ENCODE measurements at places on chromosomes 6 and 20. TPM values are rescaled to one million over a fixed set of nuclear protein-coding genes. Genes with fewer than 3 reads are reported as not detected.

WASF1 gene
- 4.6 TPM for total RNA-seq

- peak; percentile 53 for DNase-seq
Measured at GRCh38 chr6:105301756-105302616, 100.9 kb downstream of the PREP start.

GRCh38 chr20:38304845-38305447 is 990 bp downstream of the BPI start:
- peak; percentile 73 for DNase-seq

- DNase-seq, result no peak
Measured at GRCh38 chr6:36622901-36623546, 28.9 kb downstream of the SRSF3 start.

DNA sequence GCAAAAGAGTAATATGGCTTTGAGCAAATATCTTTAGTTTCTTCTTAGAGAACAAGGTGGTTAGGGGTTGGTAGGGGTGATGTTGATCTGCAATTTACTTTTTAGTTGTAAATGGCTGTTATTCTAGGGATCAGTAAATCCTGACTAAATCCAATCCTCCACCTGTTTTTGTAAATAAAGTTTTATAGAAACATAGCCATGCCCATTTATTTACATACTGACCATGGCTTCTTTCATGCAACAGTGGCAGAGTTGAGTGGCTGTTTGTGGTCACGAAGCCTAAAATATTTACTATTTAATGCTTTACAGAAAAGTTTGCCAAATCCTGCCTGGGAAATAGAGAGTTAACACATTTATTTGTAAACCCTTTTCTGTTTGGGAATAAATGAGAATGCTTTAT is 14.7 kb downstream of the HIVEP1 start:
- no peak for DNase-seq

GRCh38 chr6:109821428-109821827 is 130.3 kb downstream of the FIG4 start:
- DNase-seq, result no peak

DNA sequence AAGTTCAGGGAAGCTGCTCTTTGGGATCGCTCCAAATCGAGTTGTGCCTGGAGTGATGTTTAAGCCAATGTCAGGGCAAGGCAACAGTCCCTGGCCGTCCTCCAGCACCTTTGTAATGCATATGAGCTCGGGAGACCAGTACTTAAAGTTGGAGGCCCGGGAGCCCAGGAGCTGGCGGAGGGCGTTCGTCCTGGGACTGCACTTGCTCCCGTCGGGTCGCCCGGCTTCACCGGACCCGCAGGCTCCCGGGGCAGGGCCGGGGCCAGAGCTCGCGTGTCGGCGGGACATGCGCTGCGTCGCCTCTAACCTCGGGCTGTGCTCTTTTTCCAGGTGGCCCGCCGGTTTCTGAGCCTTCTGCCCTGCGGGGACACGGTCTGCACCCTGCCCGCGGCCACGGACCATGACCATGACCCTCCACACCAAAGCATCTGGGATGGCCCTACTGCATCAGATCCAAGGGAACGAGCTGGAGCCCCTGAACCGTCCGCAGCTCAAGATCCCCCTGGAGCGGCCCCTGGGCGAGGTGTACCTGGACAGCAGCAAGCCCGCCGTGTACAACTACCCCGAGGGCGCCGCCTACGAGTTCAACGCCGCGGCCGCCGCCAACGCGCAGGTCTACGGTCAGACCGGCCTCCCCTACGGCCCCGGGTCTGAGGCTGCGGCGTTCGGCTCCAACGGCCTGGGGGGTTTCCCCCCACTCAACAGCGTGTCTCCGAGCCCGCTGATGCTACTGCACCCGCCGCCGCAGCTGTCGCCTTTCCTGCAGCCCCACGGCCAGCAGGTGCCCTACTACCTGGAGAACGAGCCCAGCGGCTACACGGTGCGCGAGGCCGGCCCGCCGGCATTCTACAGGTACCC is at the start of gene ESR1:
Gene ESR1, plus strand, starts transcription at position 170 of the 858 bp plus-strand sequence. Its CDS starts 231 bp downstream, at position 401.
- DNase-seq, result peak; percentile 22

DNA sequence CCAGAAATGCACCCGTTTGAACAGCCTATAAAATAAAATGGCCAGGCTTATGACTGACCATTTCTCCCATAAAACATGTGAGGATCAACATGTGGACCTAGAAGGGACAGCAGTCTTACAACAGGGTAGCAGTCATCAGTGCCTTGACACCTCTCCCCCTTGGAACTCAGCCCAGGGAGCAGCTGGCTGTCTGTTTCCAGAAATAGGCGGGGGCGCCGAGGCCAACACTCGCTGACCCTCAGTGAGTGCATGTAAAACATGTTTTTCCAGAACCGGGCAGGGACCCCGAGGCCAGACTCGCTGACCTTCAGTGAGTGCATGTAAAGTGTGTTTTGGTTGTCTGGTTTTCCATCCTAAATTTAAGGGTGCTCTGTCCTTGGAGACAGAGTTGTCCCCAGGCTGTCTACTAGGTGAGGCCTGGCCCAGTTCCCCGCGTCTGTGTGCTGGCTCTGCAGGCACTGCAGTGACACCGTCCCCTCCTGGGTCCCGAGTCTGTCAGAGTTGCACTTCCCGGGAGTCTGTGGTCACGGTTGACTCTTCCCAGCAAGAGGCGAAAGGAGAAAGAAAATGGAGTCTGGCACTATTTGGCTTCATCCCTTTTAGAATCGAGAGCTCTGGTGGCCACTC is 19.8 kb upstream of the ADRM1 start:
- DNase-seq, result no peak

DNA sequence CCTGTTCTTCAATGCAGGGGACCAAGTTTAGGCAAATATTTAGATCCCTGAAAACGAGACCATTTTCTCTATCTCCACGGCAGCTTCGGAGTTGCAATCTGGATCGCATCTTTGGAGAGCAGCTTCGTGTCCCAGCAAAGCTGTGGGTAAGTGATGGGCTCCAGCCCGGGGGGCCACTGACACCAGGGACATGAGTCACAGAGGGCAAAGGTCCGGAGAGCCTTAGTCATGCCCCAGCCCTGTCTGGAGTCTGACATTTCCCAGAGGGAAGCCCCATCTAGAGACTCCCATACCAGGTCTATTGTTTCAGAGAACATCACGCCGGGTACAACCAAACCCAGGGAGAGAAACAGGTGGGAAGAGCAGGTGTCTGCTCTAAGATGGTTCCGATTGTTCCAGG is 95.9 kb downstream of the NFATC2 start:
- DNase-seq, result no peak

- DNase-seq, result no peak
Measured at GRCh38 chr6:80287112-80287511, 180.6 kb downstream of the BCKDHB start.

DNA sequence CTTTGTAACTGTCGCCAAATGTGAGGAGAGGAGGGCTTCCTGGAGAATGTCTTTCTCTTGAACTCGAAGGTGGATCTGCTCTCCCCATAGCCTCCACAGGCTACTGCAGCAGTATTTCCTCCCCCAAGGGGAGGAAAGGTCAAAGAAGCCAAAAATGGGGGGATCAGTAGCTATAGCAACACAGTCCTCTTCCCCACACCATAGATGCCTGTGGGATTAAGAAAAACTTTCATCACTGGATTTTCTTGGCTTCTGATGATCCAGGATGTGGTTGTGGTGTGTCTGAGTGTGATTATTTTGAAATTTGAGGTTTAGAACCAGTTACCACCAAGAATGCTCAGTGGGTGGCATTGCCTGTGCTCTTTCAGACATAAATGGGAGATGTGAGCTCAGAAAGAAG is 140.1 kb upstream of the SPACA1 start:
- DNase-seq, result no peak

All from upper lobe of left lung (tissue), 6 donors.